ENCODE measurements at places on chromosomes 11 and 22. TPM values are rescaled to one million over a fixed set of nuclear protein-coding genes. Genes with fewer than 3 reads are reported as not detected.

DNA sequence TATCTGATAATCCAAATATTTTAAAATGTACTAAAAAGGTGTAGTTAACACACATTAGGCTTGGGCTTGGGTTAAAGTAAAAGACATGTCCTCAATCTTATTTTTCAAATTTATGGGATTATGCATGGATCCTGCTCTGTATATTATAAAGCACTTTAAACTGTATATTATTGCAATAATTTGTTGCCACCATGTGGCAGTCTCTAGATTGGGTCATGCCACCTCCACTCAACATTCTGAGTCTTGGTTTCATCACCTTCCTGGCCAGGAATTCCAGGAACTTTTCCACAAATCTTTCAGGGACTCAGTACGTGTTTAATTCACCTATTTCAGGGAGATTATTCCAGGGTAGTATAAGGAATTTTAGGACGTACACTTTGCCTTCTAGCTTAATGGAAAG, 695.5 kb downstream of the FAM181B start:
- H3K27ac ChIP-seq: no peak overlapping the region
- H3K36me3 ChIP-seq: no peaks in the 10 kb centered on the region
- DNase-seq: no peak
- H3K4me1 ChIP-seq: no peaks in the 10 kb centered on the region

DNA sequence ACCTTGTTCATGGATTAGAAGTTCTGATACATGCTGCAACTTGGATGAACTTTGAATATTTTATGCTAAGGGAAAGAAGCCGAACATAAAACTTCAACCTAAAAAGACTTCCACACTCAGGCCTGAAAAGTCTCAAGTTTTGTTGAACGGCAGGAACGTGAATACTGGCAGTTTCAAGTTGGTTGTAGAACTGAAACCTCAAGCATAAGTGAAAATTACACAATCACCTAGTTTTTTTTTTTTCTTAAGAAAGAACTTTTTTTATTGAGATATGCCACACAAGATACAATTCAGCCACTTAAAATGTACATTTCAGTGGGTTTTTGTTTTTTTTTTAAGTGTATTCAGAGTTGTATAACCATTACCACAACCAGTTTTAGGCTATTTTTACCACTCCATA, 50.8 kb upstream of the ADORA2A start:
- no peaks in the 10 kb centered on the region for H3K27me3 ChIP-seq
- H3K36me3 ChIP-seq: peaks cover 83% of the 10 kb centered on the region
- H3K4me3 ChIP-seq: no peak overlapping the region
- DNase-seq: no peak
- H3K4me1 ChIP-seq: peaks cover 15% of the 10 kb centered on the region

DNA sequence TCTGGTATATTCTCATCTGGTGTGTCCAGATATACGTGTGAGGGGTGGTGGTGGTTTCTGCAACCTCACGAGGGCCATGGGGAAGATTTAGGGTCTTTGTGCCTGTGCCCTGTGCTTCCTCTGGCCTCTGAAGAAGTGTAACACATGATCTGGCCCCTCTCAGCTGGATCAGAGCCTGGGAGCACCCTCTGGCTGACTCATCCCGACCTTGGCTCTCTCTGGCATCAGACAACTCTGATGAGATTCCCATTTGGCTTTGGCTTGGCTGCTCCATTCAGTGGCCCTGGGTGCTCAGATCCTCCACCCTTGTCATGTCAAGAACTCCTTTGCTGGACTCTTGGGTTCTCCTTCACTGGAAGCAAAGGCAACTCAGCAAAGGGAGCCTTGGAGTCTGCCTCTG, 45.2 kb downstream of the RASSF10 start:
- H3K36me3 ChIP-seq: no peaks in the 10 kb centered on the region
- no peak overlapping the region for H3K4me3 ChIP-seq
- no peaks in the 10 kb centered on the region for H3K4me1 ChIP-seq
- no peaks in the 10 kb centered on the region for H3K27me3 ChIP-seq
- no peak overlapping the region for H3K27ac ChIP-seq

GRCh38 chr11:73480677-73481076, 104.5 kb downstream of the RELT start:
- H3K27ac ChIP-seq: no peak overlapping the region
- H3K4me3 ChIP-seq: no peak overlapping the region
- DNase-seq: no peak
- no peaks in the 10 kb centered on the region for H3K27me3 ChIP-seq

The PLAAT2 gene
- total RNA-seq: not detected

- no peak overlapping the region for H3K27ac ChIP-seq
- H3K4me3 ChIP-seq: no peak overlapping the region
- H3K36me3 ChIP-seq: no peaks in the 10 kb centered on the region
- H3K4me1 ChIP-seq: no peaks in the 10 kb centered on the region
These were observed 437.7 kb downstream of the SOX6 start for GRCh38 chr11:15918674-15919073.

The ASPHD2 gene
- total RNA-seq: not detected

GRCh38 chr11:47355283-47356128, 3.0 kb upstream of the MYBPC3 start:
- peaks cover 11% of the 10 kb centered on the region for H3K36me3 ChIP-seq
- peak; percentile 97 for DNase-seq
- H3K4me3 ChIP-seq: peak overlapping the region; percentile 60
- peak overlapping the region; percentile 92 for H3K27ac ChIP-seq
- H3K4me1 ChIP-seq: peaks cover 15% of the 10 kb centered on the region
- no peaks in the 10 kb centered on the region for H3K27me3 ChIP-seq

- no peaks in the 10 kb centered on the region for H3K4me1 ChIP-seq
- no peaks in the 10 kb centered on the region for H3K36me3 ChIP-seq
- no peak overlapping the region for H3K27ac ChIP-seq
- no peaks in the 10 kb centered on the region for H3K27me3 ChIP-seq
- no peak overlapping the region for H3K4me3 ChIP-seq
These were observed 258.5 kb downstream of the FAM76B start for GRCh38 chr11:95531116-95531515.

DNA sequence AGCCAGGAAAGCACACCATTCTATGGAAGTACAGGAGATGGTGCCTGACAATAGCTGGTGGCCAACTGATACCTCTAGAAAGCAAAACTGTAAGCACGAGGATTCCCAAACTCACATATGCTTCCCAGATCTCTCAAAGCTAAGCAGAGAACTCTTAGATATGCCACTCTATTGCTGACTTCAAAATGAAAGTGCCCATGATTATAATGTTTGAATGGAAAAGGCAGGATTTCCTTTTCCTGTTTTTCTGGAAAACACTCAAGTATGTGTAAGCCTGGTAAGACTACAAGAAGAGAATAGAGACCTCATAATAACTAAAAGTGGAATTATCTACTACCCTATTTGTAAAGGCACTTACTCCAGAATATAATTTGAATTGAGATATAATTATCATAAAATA, 2.6 kb upstream of the CARD18 start:
- no peaks in the 10 kb centered on the region for H3K27me3 ChIP-seq
- H3K4me1 ChIP-seq: peaks cover 23% of the 10 kb centered on the region
- no peaks in the 10 kb centered on the region for H3K36me3 ChIP-seq

Data from heart right ventricle (tissue), 16 donors.